ENCODE measurements at places on chromosomes 5 and 9.

- DNase-seq: no peak
These were observed 38.3 kb upstream of the CNOT6 start for GRCh38 chr5:180455872-180456271.

- no peak for DNase-seq
These were observed 23.7 kb downstream of the SLC22A5 start for GRCh38 chr5:132392978-132393825.

DNA sequence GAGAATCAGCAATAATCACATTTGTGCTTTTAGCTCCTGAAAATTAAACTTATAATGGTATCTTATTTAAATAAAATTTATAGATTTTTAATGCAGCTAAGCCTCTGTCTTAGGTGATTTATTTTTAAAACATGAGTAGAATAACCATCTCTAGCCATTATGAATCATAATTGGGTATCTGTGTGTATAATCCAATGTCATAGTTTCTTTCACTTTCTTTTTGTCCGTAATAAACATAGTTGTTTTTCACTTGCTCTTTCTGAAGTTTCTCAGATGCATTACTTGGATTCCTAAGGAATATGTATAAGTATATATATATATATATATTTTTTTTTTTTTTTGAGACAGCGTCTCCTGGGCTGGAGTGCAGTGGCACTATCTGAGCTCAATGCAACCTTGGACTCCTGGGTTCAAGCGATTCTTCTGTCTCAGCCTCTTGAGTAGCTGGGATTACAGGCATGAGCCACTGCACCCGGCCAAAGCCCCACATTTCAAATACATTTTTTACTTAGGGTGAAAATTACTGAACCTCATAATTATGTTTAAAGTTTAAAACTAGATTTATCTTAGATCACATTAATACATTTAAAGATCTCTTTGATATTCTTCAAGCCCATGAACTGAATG lies 377.1 kb downstream of the PRDM9 start:
- no peak for DNase-seq

GRCh38 chr5:76813982-76814562 lies 4.8 kb upstream of the F2RL1 start:
- no peak for DNase-seq

- no peak for DNase-seq
These were observed 47.2 kb upstream of the FCN2 start for GRCh38 chr9:134833294-134833880.

DNA sequence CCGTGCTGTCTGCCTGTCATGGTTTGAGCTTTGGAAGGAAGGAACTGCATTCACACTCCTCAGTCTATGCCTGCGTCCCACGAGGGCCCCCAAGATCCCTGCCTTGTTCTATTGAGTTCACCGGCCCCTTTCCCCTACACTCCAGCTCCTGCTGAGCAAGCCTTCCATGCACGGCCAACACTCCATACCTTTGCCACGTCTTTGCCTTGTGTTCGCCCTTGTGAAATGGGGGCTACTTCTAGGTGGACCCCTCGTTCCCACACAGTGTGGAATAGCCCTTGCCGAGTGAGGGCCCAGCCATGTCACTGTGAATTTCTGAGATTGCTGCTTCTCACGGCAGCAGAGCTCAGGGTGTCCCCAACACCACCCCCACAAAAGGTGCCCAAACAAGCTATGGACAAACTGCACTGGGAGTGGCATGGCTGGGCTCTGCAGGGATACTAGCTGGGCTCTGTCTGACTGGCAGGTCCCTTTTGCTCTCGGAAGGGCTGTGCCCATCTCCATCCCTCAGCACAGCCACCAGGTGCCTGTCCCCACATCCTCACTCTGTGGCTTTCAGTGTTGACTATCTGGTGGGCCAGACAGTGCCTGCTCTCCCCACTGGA lies 67.9 kb upstream of the ADAMTS2 start:
- DNase-seq: no peak

- DNase-seq: no peak
These were observed 2.2 kb downstream of the PPP2CA start for GRCh38 chr5:134223406-134224248.

DNA sequence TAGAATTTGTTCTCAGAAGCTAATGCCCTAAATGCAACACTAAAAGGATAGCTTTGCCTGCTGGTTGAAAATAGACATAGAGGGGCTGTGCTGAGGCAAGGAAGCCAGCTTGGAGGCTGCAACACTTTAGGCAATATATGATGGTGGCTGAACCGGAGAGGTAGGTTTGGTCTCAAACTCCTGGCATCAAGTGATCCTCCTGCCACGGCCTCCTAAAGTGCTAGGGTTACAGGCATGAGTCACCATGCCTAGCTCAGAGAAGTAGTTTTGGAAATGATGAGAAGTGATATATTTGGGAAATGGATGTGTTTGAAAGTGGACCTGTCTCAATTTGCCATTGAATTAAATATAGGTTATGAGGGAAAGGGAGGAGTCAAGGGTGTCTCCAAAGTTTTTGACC lies 10.0 kb downstream of the DUSP1 start:
- DNase-seq: no peak

GRCh38 chr9:133520121-133520835 lies 4.5 kb downstream of the MYMK start:
- no peak for DNase-seq

- DNase-seq: no peak
These were observed 74.5 kb downstream of the PTCD2 start for GRCh38 chr5:72394688-72395087.

- no peak for DNase-seq
These were observed 16.0 kb upstream of the SARDH start for GRCh38 chr9:133754187-133754586.

- no peak for DNase-seq
These were observed 16.3 kb downstream of the AKNA start for GRCh38 chr9:114371343-114371944.

DNA sequence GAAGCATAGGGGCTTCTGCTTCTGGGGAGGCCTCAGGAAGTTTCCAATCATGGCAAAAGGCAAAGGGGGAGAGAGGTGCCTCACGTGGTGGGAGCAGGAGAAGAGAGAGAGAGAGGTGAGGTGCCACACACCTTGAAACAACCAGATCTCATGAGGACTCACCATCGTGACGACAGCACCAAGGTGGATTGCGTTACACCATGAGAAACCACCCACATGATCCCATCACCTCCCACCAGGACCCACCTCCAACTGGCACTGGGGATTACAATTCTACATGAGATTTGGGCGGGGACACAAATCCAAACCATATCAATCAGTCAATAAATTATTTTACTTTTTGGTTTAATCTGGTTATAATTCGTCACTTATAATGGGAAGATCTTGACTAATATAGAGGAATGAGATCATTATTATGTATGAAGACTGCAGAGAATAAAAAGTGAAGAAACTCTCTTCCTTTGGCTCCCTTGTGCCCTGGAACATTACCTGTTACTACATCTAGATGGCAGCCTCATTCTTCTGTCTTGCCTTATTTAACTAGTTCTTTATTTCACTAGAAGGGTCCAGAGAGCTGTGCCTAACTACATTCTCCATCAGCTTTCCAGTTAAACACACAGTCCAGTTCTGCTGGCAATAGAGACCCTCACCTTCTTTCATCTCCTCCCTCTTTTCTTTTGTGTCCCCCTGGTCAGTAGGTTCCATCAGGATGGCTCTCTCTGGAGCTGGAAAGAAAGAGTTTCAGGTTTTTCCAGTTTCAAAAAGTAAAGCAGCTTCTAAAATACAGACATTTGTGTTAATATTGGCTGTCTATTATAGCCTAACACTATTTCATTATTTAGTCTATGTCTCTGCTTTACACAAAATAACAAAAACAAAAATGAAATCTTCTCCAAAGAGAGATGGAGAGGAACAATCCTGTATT lies 21.7 kb upstream of the SPINK7 start:
- DNase-seq: no peak

GRCh38 chr5:133403741-133404364 lies 208.5 kb downstream of the FSTL4 start:
- DNase-seq: no peak

DNA sequence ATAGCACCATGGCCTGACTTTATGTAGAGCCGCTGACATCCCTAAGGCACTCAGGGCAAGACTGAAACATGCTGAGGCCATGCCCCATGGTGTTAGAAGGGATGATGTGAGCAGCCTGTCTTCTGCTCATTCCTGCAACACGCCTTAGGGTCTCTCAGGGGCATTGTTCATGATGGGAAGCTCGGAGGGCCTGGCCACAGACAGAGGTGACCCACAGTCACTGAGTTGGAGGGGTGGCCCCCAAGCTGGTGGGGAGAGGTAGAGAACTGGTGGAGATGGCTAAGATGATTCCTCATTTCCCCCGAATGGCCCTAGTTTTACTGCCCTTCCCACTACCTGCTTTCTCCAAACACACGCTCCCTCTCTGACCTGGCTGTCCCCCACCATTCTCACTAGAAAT lies 135.2 kb downstream of the BARX1 start:
- DNase-seq: no peak

DNA sequence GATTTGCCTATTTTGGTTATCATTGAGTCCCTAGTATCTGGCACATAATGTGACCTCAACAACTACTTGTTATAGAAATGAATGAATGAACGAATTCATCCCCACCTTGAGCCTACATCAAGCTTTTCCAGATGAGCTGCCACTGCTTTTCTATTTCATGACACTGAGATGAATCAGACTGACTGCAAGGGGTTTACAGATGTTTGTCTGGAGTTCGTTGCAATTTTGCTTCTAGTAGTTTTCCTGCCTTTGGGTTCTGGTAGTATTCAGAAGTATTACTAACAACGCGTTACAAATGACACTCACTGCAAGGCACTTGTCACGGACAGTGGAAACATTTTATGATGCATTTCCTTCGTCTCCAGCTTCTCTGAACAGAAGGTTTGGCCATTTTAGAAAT lies 222.3 kb downstream of the CD180 start:
- DNase-seq: no peak

DNA sequence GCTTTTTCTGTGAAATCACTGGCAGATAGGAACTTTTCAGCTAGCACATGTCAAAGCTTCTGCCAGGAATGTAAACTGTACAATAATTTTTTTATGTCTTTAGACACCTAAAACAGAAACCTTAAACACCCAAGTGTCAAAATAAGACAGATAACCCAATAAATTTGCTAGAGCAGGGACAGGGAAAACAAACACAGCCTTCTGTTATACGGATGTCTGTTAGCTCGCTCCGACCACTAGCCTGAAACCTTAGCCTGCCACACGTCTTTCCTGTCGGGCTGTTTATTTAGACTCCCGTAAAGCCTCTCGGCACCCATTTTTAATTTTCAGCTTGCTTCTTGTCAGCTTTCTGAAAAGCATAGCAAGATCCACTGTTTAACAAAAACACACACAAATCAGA lies 355.4 kb upstream of the SLC24A2 start:
- no peak for DNase-seq

DNA sequence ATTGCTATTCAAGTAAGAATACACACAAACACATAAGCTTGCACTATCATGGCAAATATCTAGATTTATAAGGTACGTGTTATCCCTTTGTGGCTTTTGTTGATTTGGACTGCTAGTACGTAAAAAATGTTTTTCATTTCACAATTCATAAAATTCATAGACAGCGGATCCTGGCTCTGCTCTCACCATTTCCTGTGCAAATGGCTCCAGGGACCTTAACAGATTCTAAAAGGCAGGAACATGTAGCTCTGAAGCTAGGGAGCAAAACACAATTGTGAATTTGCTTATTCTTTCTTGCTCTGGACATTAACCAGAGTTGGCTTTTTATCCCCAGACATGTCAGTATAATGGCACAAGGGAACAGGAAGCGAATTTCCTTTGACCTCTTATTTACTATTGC lies 1019.9 kb upstream of the WWC1 start:
- DNase-seq: no peak

DNA sequence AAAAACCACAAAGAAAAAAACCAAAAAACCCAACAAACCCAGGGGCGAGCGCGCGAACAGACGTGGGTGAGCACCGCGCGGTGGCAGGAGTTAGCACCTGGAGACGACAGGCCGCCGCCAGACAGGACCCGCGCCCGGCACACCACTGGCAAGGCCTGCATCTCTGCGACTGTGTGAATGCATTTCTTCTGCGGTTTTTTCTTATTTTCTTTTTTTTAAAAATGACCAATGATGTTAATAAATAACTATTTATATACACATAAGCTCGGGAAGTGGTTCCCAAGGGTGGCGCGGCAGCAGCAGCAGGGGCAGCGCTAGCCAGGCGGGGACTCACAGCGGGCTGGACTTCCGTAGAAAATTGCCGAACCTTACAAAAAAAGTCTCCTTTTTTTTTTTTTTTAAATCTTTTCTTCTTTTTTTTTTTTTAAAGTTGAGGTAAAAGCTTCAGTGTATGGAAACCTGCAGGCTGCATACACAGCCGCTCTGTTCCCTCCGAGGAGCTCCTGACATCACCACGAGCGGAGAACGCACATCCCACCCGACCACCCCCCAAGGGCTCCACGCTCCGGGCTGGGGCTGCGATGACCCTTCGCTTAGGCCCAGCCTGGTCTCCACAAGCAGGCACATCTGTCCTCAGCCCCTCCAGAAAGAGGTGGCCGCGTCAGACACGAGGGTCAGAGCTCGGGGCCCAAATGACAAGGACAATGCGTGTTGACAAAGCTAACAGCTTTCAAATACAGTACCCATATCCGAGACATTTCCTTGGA lies 7.4 kb downstream of the BRD3OS start:
- DNase-seq: no peak

DNA sequence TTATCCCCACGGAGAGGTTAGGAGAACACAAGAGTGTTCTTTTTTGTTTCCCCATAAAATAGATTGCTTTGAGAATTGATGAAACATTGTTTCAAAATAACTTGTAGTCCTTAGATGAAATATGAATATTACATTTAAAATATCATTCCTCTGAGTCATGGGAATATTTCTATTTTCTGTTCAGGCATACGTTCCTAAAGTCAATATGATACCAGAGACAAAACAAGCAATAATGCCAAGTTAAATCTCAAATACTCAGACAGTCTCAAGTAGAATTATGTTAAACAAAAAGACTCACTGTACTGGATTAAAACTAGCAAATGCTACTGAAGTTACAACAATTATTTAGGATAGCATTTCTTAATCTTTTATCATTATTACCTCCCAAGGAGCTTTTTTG lies 111.7 kb upstream of the C6 start:
- DNase-seq: no peak

DNA sequence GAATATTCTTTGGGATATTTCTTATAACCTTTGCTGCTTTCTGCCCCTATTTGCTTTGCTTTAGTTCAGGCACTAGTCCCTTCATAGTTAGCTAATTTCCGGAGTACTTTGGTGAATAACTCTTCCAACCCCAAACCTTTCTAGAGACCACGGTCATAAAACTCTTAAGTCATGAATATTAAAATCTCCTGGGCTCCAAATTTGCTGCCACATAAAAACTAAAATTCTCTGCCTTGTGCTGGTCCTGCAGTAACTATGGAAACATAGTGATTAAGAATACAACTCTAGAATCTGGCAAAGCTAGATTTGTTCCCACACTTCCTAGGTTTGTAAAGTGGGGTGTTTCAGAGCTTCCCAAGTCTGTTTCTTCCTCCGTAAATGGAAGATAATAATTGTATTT lies 10.0 kb upstream of the ACTBL2 start:
- DNase-seq: no peak

GRCh38 chr5:147454996-147455677 lies 54.7 kb downstream of the DPYSL3 start:
- no peak for DNase-seq

All from T-helper 9 cell (primary cell).